ENCODE measurements at places on chromosomes 11 and 22.
A peak's percentile ranks its signal among the peaks of the same experiment; 100 is the strongest.

DNA sequence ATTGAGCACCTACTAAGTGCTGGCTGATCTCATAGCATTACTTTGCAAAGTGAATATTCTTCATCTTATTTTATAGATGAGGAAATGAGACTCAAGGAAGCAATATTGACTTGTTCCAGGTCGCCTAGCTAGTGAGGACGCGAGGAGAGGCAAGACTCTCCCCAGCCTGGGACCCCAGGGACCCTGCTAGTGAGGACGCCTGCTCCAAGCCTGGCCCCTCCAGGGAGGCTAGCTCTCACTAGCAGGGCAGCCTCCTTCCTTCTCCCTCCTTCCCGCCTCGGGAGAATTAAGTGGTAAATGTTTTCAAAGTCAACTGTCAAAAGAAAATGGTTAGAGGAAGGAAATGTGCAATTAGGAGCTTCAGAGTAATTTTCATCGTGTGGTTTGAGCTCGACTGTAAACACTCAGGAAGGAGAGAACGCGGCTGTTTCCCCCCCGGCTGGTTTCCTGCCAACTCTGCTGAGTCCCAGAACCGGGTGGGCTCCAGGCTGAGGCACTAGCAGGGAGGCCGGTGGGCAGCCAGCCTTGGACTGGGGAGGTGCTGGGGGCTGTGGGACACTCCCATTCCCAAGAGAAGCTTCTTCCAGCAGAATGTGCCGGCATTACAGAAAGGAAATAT lies 17.9 kb downstream of the MYEOV start:
- no peak for DNase-seq

DNA sequence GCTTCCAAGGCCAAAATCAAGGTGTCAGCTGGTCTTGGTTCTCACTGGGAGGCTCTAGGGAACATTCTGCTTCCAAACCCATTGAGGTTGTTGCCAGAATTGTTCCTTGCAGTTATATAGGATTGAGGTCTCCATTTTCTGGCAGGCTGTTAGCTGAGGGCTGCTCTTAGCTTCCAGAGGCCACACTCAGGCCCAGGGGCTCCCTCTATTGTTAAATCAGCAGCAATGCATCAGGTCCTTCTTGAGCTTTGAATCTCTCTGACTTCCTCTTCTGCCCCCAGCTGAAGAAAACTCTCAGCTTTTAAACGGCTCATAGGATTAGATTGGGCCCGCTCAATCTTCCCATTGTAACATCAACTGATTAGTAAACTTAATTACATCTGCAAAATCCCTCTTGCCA lies 39.3 kb upstream of the BSX start:
- peak; percentile 12 for DNase-seq

- DNase-seq, result no peak
Measured at GRCh38 chr11:75189911-75190310, 39.0 kb downstream of the SLCO2B1 start.

DNA sequence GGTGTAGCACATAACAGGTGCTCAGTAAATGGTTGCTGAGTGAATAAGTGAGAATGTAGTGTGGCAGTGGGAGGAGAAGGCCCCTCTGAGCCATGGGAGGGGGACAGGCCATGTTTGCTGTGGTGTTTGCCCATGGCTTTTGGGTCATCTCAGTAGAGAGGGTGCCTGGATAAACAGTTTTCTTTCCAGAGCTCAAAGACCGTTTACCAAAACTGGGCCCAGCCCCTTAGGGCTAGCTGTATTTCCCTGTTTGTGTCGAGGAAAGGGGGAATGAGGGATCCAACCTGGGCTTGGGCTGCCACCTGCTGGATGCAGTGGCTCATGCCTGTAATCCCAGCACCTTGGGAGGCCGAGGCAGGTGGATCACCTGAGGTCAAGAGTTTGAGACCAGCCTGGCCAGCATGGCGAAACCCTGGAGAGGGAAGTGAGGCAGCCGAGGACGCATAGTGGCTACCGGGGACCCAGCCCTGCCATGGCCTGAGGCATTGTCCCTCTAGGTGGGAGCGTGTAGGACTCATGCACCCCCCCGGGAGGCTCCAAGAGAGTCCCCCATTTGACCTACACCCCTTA lies 8.7 kb upstream of the LTO1 start:
- DNase-seq, result no peak

DNA sequence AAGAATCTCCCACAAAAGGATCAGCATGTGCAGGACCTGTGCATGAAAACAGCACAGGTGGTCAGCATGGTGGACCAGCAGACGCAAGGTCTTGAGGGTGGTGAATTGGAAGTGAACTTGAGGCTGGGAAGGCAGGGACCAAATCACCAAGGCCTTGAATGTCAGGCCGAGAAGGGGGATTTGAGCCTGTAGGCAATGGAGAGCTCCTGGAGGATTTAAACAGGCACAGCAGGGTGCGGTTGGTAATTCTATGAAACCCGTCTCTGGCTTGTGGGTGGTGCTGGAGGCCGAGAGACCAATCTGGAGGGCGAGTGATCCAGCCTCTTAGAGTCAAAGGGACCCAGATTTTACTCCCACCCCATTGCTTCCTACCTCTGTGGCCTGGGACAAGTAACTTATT lies 2.4 kb downstream of the TSKU start:
- no peak for DNase-seq

GRCh38 chr11:3010004-3010403 lies 17.9 kb upstream of the NAP1L4 start:
- no peak for DNase-seq

GRCh38 chr11:83318931-83319330 lies 32.8 kb upstream of the CCDC90B start:
- no peak for DNase-seq

DNA sequence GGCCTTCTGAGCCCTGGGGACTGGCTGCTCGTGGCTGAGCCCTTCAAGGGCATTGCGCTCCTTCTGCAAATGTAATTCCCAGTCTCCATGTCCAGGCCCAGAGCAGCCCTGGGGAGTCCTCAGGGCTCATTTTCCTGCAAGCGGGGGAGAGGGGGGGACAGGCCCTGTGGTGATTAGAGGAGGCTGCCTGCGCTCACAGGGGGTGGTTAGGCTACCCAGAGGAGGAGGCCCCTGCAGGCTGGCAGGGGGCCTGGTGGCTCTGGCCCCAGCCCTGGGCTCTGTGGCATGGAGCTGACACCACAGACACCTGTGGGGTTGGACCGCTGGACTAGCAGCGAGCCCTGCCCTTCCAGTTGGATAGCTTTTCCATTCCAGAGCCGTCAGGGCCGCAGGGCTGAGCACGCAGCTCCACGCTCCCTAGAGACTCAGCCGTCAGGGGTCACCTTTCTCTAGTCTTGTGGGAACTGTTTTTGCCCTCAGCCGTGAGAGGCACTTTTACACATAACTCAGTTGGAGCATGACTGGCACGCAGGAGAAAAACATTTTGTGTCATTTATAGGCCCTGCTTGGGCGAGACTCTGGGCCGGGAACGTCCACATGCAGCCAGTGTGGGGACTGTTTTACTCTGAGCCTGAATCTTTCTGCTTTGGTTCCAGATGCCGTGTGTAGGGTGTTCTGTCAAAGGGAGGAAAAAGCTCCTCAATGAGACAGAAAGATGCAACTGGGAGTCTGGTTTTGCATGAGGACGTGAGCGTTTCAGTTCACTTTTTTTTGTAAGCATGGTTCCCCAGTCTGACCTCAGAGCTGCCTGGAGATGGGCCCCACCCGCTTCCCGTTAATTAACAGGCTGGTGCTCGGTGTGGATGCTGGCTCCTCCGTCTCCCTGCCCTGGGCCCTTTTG lies 58.1 kb downstream of the LRP5 start:
- DNase-seq, result no peak

DNA sequence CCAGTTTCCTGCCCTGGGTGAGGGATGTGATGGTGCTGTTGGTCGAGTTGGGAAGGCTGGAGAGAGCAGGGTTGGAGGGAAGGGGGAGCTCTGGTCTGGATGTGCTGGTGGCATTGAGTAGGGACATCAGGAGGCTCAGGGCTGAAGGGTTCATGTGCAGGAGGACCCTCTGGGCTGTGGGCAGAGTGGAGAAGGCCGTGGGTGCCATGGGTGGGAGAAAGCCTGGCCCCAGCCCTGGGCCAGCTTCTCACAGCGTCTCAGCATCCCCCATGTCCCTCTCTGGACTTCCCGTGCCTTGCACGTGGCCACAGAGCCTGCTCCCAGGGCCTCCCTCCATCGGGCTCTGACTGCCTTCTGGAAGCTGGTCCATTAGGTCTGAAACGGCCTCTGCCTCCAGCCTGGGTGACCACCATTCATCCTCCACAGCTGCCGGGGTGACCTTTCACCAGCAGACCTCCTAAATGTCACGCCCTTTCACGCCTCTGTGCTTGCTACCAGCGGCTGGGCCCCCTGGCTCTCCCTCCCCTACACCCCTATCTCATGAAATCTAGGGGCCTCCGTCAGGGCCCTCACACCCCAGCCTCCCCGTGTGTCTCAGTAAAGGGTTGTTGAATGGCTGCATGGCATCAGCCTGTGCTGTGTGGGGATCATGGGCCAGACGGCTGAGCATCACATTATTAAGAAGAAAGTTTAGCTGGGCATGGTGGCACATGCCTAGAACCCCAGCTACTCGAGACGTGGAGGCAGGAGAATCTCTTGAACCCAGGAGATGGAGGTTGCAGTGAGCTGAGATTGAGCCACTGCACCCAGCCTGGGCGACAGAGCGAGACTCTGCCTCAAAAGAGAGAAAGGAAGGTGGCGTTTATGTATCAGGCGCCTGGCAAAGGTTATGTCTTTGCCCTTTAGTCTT lies 25.5 kb downstream of the MYO7A start:
- no peak for DNase-seq

DNA sequence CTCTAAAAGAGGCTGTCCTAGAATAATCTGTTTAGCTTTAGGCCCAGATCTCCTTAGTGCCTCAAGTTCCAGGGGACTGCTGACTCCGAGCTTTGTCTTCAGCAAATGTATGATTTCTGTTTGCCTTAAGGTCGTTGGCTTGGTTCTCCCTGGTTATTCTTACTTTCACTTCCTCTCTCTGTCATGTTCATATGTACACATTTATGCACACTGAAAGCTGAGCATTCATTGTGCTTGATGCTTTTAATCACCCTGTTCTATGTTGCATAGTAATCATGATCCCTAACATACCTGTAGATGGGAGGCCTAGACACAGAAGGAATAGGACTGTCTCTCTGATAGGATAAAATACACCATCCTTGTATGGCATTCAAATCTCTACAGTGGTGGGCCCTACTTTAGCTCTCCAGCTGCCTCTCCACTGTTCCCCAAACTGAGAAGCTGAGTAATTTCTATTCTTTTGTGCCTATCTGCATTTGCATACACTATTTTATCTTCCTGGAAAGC lies 7.2 kb downstream of the PPFIBP2 start:
- DNase-seq, result no peak

- DNase-seq, result no peak
Measured at GRCh38 chr22:45290410-45290936, 5.7 kb downstream of the UPK3A start.

All from effector memory CD8-positive, alpha-beta T cell (primary cell).